Stimulated activated CD4-positive, alpha-beta T cell treated with anti-CD3 and anti-CD28 coated beads, Interleukin-4, amount 100 ng/mL, for 4 hours (primary cell): ENCODE measurements at places on chromosomes 6 and 20.

GRCh38 chr6:142440600-142441293 is 138.9 kb downstream of the ADGRG6 start:
- DNase-seq, result no peak

DNA sequence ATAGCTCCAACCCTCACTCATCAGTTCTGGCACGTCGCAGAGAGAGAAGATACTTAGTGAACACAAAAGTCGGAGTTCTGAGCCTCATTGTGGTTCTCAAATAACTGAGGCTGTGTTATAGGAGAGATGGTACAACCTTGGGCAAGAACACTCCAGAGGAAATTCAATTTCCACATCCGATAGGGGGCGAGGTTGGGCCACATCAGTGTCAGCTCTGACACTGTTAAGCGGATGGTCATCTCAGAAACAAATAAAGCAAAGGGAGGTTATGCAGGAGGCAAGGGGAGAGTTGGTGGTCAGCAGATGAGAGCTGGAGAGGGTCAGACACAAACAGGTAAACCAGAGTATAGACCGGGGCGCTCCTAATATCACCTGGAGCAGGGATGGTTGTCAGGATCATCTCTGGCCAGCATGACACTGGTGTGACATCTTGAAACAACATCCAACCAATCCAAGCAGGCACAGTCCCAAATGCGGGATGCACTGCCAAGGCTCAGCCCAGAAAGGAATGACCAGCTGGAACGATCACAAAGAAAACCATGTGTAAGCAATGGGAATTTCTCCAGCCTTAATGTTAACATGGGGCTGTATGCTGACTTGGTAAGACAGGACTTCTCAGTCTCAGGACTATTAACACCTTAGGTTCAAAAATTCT is 331.8 kb downstream of the HACE1 start:
- no peak for DNase-seq

GRCh38 chr6:167850782-167851181 is 24.1 kb downstream of the AFDN start:
- no peak for DNase-seq

DNA sequence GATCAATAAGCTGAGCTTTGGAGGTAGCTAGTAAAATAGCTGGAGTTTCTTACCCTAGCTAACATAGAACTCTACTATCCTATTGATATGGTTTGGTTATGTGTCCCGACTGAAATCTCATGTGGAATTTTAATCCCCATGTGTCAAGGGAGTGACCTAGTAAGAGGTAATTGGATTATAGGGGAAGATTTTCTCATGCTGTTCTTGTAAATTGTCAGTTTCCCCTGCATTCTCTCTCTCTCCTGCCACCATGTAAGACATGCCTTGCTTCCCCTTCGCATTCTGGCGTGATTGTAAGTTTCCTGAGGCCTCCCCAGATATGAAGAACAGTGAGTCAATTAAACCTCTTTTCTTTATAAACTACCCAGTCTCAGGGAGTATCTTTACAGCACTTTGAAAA is 24.6 kb upstream of the SYNE1 start:
- DNase-seq, result no peak

DNA sequence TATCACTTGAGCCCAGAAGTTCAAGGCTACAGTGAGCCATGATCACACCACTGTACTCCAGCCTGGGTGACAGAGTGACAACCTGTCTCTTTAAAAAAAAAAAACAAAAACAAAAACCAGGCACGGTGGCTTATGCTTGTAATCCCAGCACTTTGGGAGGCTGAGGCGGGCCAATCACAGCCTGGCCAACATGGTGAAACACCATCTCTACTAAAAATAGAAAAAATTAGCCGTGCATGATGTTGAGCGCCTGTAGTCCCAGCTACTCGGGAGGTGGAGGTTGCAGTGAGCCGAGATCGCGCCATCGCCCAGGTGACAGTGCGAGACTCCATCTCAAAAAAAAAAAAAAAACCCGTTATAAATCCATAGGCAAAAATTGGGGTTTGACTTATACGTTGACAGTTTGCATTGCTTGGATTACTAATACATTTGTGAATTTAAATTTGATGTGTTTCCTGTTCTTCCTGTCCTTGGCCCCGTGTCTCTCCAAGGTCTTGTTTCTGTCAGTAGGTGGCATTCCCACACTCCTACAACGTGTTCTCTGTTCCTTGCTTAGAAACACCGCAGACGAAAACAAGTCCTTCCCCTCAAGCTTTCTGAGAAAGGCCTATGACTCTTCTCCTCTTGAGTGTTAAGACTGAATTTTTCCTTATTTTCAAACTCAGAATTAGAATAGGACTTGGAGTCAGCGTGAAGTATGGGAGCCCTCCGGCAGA is 147.0 kb downstream of the DTNBP1 start:
- DNase-seq, result no peak

- no peak for DNase-seq
These were observed 53.5 kb downstream of the RAB44 start for GRCh38 chr6:36751091-36751490.

DNA sequence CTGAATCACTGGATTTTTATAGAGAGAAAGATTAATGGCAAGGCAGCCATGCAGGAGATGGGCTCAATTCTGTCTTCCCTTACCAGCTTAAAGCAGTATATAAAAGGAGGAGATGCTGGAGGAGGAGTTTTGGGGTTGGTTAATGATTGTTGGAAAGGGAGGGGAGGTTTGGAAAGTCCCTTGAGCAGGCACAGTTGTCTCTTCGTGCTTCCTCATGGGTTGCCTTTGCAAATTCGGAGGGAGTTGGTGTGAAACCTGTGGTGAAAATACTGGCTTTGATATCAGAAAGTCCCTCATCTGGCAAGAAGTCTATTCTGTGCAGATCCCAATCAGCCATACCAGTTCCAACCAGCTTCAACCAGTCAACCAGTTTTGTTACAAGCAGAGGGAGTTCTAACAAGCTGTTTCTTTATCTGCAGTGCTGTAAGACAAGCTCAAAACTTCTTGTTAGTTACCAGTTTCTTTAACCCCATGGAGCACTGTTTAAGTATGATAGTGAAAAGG is 107.0 kb downstream of the HIVEP1 start:
- DNase-seq, result no peak

DNA sequence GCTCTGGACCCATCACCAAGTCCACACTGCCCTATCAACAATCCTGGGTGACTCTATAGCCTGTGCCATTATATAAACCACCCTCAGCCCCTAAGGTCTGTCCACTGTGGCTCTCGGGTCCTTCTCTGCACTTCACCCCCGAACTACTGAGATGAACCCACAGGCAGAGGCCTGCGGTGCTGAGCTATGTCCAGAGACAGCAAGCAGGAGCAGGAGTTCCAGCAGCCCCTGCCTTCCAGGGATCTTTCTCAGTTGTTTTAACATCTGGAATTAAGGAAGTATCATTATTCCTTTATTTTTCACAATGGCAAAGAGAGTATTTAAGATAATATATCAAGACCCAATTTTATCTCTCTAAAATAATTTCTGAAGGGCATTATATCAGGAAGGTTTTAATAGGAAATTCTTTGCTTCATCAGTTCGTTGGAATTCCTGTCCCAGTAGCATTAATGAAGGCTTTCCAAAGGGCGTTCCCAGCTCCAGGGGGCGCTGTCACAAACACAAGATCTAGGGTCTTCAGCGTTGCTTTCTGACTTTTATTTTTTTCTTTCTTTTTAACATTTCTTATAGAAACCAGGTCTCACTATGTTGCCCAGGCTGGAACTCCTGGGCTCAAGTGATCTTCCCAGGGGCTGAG is 27.3 kb downstream of the RRBP1 start:
- no peak for DNase-seq
